ENCODE measurements at places on chromosomes 1 and 21. TPM values are rescaled to one million over a fixed set of nuclear protein-coding genes. Genes with fewer than 3 reads are reported as not detected.

Gene CFHR1
- total RNA-seq = not detected

Gene MEX3A
- 1.1 TPM for total RNA-seq

Gene CHTOP
- 28.5 TPM for total RNA-seq

Gene OLIG2
- not detected for total RNA-seq

Gene TACSTD2
- total RNA-seq = not detected

Gene ABCG1
- 1.6 TPM for total RNA-seq

Gene SNIP1
- 9.0 TPM for total RNA-seq

Gene PCAT6
- not detected for total RNA-seq

Gene RUNX3
- not detected for total RNA-seq

Gene SH3BGR
- total RNA-seq = 3.1 TPM

Gene DHRS3
- total RNA-seq = 71.6 TPM

Gene FAM131C
- 0.23 TPM for total RNA-seq

Gene F3
- 10.5 TPM for total RNA-seq

Gene GUCA2B
- total RNA-seq = not detected

Gene SPRR5
- total RNA-seq = not detected

Gene MRPS6
- 14.6 TPM for total RNA-seq
